ENCODE measurements at places on chromosomes 7 and 10. TPM values are rescaled to one million over a fixed set of nuclear protein-coding genes. Genes with fewer than 3 reads are reported as not detected.

The ASAH2 gene
- total RNA-seq: 0.24 TPM

The VPS26A gene
- 27.6 TPM for total RNA-seq

The CPVL gene
- 6.1 TPM for total RNA-seq

The ZDHHC4 gene
- total RNA-seq: 29.9 TPM

The HOXA4 gene
- total RNA-seq: not detected

The CPA5 gene
- not detected for total RNA-seq

The PNLIPRP2 gene
- total RNA-seq: not detected

The CALHM1 gene
- total RNA-seq: not detected

The TMEM270 gene
- not detected for total RNA-seq

The OR2A1 gene
- total RNA-seq: not detected

The EPHB4 gene
- 29.5 TPM for total RNA-seq

The PTPRN2 gene
- 3.9 TPM for total RNA-seq

The TRPV6 gene
- total RNA-seq: not detected

The PALD1 gene
- 2.8 TPM for total RNA-seq

The SLC26A5 gene
- total RNA-seq: not detected

The CAMK1D gene
- 1.3 TPM for total RNA-seq

The PAPOLB gene
- total RNA-seq: 0.24 TPM

The DPYSL4 gene
- 28.4 TPM for total RNA-seq

The HOXA13 gene
- total RNA-seq: not detected

The HHEX gene
- 2.3 TPM for total RNA-seq

The EBF3 gene
- 22.8 TPM for total RNA-seq

The LEP gene
- total RNA-seq: not detected

The ESYT2 gene
- total RNA-seq: 53.6 TPM
